Mucosa of gallbladder (tissue), 1 donor: ENCODE measurements at places on chromosomes 16 and 17. TPM values are rescaled to one million over a fixed set of nuclear protein-coding genes. Genes with fewer than 3 reads are reported as not detected.

DNA sequence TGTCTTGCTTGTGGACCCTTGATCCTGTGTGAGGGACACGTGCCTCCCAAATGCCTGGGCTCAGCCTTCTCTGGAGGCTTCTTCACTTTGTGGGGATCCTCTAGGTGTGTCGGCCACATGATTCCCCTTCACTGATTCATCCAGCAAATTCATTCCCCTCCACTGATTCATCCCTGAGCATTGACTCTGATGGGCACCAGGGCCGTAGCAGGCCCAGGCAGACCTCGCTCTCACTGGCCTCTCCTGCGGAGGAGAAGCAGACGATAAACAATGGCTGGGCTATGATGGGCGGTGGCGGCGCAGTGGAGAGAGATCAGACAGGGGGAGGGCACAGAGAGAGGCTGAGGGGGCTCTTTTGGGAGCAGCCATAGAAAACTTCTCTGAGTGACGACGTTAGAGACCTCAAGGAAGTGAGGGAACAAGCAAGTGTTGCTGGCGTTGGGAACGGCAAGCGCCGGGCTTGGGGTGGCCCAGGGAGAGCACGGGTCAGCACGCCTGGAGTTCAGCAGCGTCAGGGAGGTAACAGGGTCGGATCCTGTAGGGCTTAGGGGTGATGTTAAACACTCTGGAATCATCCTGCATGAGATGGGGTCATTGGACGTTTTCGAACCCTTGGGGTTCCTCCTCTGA, 17.5 kb upstream of the RPTOR start:
- no peak for DNase-seq

DNA sequence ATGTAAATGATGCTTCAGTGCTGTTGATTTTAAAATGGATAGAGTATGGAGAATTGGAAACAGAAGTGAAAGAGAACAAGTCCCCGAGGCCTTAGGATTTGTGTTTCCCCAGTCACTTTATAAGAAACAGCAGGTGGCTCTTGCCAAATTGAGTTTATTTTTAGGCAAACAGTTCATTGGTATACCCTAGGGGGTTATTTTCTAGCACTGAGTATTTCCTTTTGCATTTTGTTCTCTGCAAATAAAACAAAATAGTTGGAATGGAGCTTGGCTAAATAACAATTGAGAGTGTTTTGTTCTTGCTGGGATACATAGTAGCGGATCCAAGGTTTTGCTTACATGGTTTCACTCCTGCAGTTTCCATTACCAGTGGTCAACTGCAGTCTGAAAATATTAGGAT, 591.1 kb upstream of the C16orf82 start:
- no peak for DNase-seq

DNA sequence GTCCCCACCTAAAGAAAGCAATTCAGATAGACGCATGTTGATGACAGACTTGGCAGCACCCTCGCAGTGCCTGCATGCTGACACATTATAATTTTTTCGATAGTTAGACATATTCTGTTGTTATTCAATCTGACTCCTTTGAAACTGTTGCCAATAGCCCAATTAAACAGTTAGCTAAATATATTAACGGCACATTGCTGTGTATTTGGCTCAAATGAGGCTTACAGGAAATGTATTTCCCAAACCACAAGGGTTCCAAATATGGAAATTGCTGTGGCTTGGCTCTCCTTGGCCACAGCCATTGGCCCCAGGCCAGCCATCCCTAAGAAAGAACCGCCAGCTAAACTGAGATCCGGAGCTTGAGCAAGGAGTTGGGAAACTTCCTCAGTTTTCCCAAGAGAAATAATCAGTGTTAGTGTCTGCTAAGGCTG, 31.1 kb downstream of the C16orf82 start:
- no peak for DNase-seq

DNA sequence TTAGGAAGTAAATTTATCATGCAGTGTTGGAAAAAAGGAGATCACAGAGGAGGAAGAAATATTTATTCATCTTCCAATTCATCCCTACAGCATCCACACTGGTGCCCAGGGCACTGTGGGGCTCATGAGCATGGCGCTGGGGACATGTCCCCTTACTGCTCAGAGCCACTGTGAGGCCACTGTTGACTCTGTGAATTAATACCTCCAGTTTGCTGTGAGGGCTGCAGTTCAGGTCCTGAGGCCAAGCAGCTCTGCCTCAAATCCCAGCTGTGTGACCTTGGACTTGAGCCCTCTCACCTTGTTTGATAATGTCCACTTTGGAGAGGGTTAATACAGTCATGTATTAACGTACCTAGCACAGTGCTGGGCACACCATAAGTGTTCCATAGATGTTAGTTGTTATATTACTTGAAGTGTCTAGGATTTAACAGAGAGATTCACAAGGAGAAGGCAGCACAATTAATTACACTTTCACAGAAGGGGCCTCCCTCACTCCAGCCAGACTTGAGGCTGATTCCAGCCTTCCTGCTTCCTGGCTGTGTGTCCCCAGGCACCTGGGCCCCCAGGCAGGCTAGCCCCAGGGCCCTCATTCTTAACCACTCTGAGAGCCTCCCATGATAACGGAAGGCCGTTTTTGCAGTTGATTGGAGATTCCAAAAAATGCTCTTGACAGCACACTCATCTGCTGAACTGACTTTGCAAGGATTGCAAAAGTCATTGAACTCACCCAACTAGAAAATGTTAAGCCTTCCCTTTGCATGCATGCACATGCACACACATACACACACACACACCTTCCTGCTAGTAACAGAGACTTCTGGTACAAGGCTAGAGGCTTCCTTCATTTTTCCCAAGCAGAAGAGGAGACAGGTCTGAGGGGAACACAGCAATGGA, 29.4 kb downstream of the KATNIP start:
- no peak for DNase-seq

DNA sequence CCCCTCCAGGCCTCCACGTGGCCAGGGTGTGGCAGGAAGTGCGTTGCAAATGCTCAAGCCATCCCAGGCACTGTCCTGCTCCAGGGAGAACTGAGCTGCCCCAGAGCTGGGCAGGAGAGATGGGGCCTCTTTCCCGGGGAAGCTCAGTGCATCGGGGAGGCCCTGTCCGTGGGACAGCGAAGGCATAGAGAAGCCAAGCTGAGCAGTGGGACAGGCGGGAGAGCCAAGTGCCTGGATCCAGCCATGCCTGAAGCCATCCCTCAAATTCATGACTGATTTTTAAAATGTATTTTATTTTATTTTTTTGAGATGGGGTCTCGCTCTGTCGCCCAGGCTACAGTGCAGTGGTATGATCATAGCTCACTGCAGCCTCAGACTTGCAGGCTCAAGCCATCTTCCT, 25.4 kb upstream of the SSTR5 start:
- no peak for DNase-seq

DNA sequence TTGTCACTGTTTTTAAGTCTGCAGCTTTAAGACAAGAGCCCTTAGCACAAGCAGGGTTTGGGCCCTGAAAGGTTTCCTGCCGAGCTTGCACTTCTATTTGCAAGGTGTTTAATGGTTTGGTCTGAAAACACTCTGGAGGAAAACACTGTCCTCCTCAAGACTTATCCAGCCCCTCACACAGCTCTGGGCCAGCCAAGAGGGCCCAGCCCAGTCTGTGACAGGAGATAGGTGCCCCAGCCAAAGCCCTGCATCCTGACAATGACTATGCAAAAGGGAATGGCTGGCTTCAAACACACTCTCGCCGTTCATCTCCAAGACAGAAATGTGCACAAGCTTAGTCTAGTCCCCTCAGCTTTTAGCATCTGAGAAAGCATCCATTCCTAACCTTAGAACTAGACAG, 26.9 kb downstream of the MPG start:
- no peak for DNase-seq

DNA sequence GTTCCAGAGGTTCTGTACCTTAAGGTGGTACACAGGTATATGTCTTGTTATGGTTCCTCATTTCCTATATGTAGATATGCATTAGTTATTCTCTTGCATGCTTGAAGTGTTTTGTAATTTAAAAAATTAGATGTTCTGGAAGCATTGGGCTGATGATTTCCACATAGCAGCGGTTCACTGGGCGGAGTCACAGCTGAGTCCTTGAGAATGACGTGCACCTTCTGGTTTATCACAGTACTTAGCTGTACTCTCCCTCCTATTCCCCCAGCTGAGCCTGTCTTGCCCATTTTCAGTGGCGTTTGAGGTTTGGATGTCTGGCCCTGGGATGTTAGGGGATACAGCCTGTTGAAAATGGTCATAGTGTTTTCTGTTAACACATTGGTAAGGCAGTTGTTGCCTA, 327.1 kb downstream of the SNX29 start:
- no peak for DNase-seq

GRCh38 chr17:9218064-9218635, 196.8 kb downstream of the NTN1 start:
- DNase-seq = no peak

DNA sequence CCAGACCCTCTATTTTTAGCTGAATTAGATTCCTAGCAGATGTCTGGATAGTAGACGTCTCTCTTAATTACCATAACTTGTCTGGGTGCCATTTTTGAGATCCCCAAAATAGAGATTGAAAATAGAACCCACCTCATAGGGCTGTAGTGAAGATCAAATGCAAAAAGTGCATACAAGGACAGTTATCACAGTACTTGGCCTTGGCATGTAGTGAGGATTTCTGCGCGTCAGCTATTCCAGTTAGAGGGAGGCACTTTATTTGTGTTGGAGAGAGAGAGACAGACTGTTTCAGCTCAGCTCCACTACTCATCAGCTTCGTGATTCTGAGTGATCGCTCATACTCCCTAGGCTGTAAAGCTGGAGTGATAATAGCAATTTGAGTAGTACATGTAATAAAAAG, 59.6 kb upstream of the CDH13 start:
- DNase-seq = no peak

GRCh38 chr17:39579318-39580081, 28.2 kb downstream of the NEUROD2 start:
- DNase-seq = no peak

SALL1 gene
- 1.2 TPM for total RNA-seq

- DNase-seq = no peak
Measured at GRCh38 chr17:326010-326621, 26.5 kb downstream of the RPH3AL start.

NPIPB6 gene
- 3.3 TPM for total RNA-seq

- no peak for DNase-seq
Measured at GRCh38 chr17:37592291-37592690, 16.9 kb downstream of the SYNRG start.

DNA sequence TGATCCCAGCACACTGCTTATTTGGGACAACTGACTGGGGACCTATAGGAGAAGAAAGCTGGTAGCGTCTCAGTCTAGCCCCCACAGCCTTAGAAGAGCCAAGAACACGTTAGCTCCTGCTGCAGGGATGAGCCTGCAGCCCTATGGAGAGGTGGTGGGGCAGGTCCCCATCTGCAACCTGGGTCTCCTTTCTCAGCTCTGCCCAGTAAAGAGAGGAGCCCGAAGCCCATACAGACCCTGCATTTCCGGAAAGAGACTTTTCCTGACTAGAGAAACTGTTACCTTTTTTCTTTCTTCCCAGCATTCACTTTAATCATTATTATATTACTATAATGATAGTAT, 788 bp downstream of the METTL22 start:
- DNase-seq = no peak

- no peak for DNase-seq
Measured at GRCh38 chr16:73233846-73234424, 186.0 kb upstream of the ZFHX3 start.

- DNase-seq = no peak
Measured at GRCh38 chr17:8628609-8629169, 1.8 kb downstream of the MYH10 start.

- no peak for DNase-seq
Measured at GRCh38 chr17:49196520-49196919, 13.9 kb downstream of the GNGT2 start.

- DNase-seq = no peak
Measured at GRCh38 chr17:20133517-20133916, 124.4 kb downstream of the SPECC1 start.

MARVELD3 gene
- 28.8 TPM for total RNA-seq

DNA sequence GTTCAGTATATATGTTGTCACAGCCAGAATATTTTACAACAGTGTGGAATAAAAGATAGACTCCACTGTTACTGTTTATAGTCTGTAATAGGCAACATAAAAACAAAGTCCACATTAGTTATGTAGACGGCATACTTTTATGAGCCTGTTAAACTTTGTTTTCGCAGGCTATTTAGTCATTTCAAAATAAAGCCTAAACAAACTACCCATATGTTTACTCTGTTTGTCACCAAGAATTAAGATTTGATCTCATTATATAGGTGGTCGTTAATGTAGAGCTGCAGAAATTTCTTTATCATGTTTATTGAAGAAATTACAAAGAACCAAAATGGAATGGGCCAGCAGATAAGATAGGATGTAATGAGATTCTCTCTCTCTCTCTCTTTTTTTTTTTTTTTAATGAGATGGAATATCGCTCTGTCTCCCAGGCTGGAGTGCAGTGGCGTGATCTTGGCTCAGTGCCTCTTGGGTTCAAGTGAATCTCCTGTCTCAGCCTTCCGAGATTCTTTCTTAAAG, 943.8 kb upstream of the SOX9 start:
- DNase-seq = no peak

NTN3 gene
- 0.46 TPM for total RNA-seq

GPR142 gene
- 0.20 TPM for total RNA-seq

DNA sequence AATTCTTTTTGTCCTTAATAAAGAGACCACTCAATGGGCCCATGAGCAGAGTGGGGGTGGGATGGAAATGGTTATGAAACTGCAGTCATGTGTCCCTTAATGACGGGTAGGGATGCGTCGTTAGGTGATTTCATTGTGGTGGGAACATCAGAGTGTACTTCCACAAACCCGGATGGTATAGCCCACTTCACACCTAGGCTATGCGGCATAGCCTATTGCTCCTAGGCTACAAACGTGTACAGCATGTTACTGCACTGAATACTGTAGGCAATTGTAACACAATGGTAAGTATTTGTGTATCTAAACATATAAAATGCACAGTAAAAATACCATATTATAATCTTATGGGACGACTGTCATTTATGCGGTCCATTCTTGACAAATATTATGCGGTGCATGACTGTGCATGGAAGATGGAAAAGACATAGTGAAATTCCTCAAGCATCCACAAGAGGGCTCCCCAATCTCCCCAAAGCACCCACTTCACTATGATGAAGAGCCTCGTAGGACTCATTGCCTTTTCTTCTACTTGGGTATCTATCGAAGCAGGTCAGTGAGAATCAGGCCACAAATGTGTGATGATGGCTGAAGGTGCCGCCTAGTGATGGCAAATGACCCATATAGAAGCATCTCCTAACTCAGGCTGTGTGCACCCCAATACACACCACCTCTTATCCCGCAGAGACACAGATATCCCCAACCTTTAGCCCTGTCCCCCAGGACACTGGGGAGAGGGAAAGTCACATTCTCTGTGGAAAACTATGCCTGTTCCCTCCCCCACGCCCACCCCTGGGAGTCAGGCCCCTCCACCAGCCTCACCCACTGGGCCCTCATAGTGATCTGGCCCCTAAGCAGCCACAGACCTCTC, 43.5 kb downstream of the TBX21 start:
- DNase-seq = no peak

GRCh38 chr16:84117494-84117843, 727 bp upstream of the MBTPS1 start:
- DNase-seq = no peak

GRCh38 chr16:67372664-67373063, 20.6 kb downstream of the TPPP3 start:
- DNase-seq = no peak

NPIPA8 gene
- 1.5 TPM for total RNA-seq

- DNase-seq = no peak
Measured at GRCh38 chr16:50820225-50820624, 78.3 kb downstream of the CYLD start.
